Stimulated activated CD4-positive, alpha-beta T cell treated with anti-CD3 and anti-CD28 coated beads, Interleukin-12 subunit alpha, Interleukin-12 subunit beta, amount 100 ng/mL, for 24 hours (primary cell): ENCODE measurements at places on chromosomes 16 and 17.

GRCh38 chr16:9322769-9323168 is 231.3 kb downstream of the HAPSTR1 start:
- DNase-seq: no peak

- no peak for DNase-seq
Observed at GRCh38 chr17:36877771-36878170, 59.5 kb upstream of the LHX1 start.

- DNase-seq: no peak
Observed at GRCh38 chr17:17900615-17901520, 64.1 kb upstream of the SREBF1 start.

- DNase-seq: no peak
Observed at GRCh38 chr16:86709902-86710601, 131.7 kb downstream of the FOXL1 start.
